SK-N-SH (cell line): ENCODE measurements at places on chromosomes 7 and 10.

DNA sequence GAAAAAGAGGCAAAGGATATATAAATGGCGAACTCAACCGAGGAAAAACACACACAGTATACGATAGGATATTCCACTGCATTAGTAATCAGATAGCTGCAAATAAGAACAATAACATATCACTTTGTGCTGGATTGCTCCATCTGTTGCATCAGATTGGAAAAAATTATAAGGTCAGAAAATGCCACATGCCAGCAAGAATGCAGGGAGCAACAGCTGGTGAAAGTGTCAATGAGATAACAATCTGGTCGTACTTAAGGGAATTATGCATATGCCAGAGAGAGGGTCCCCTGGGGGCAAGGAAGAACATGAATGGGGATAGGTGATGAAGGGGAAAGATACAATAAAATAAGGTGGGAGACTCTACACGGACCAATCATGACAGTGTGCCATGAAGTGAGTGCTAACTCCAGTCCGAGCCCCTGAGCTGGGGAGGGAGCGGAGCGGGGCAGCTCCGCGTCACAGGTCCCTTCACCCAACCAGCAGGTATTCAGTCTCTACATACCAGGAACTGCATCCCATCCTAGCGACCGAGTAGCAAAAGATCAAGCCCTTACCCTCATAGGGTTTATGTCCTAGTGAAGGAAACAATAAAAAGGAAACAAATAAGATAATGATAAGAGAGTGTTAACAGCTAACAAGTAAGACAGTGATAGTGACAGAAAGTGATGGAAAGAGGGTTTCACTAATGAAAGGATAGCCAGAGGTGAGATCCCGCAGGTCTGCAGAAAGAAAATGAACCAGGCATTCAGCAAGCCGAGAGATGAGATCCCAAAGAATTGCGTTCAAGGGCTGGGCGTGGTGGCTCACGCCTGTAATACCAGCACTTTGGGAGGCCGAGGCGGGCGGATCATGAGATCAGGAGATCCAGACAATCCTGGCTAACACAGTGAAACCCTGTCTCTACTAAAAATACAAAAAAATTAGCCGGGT is 9.4 kb downstream of the MPP7 start:
- no peak for DNase-seq

DNA sequence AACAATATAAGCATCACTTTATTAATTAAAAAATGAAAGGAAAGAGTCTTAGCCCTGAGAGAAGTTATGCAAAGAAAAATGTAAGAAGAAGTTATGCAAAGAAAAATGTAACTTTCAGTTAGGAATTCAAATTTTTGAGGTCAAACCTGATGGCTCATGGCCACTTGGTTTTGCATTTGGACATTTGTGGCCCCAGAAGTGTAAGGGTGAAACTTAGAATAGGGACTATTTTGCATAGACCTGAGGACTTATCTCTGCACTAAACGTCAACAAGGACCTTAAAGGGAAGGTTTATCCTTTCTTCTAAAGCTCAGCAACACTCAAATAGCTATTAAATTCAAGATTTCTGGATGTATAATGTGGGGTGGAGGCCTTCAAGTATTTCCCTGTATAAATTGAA is 724.5 kb upstream of the POT1 start:
- no peak for DNase-seq

DNA sequence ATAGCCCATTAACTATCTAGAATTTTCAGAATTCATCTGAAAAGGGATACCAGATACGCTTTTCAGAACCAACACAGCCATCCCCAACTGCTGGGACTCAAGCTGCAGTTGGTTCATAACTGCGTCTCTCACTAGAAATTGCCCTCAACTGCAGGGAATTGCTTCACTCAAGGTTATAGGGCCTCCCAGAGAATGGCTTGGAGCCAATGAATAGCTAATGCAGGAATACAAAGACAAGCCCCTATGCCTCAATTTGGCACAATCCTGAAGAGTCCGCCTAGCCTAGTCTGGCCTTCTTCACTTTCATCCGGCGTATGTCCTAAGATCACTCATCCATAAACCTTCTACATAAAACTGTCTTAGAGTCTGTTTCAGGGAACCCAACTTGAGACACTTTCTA is 164.0 kb downstream of the SKAP2 start:
- DNase-seq = no peak

- peak; percentile 27 for DNase-seq
These were observed at the start of gene TMEM72 for GRCh38 chr10:44911081-44911540. Gene TMEM72, plus strand, starts transcription at chr10:44911337. Its CDS starts 176 bp downstream, at chr10:44911513.

DNA sequence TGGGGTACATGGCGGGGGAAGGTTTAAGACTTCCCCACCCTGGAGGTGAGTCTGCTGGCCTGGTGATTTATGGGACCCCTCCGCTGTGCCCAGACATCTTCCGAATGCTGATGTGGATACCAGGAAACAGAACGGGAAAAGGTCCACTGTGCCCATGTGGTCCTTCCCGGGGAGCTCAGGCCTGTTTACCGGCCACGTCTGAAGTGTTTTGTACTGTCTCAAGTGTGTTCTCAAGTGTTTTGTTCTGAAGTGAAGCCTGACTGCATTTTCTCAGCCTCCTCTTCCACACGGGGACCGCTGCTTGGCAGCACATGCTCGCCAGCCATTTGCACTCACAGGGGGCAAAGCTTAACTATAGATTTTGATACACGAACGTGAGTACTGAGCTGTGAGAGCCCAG is 127.2 kb downstream of the TEX36 start:
- DNase-seq = no peak

GRCh38 chr7:151800391-151800790 is 76.5 kb downstream of the PRKAG2 start:
- no peak for DNase-seq

DNA sequence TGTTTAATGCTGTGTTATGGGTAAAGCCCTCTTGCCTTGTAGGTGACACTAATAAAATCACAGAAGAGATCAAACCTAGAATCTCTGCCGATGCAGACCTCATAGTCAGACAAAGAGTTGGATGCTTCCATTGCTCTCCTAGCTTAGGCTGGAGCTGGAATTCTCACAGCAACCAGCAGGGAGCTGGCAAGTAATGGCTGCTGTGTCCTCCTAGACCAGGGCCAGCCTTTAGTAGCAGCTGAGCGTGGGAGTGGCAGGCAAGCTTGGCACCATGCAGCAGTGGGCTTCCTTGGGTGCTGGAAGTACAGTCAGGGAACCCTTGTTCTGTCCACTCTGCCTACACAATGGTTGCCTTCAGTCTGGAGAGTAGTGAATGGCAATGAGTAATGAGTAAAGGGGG is 598.3 kb upstream of the GALNT17 start:
- DNase-seq = no peak

- DNase-seq = no peak
These were observed 95.4 kb downstream of the GSAP start for GRCh38 chr7:77320714-77321113.

- DNase-seq = no peak
These were observed 570.4 kb downstream of the TCERG1L start for GRCh38 chr10:130740915-130741750.

GRCh38 chr10:95464280-95464679 is 96.9 kb downstream of the SORBS1 start:
- no peak for DNase-seq

- peak; percentile 57 for DNase-seq
These were observed 6.9 kb downstream of the RET start for GRCh38 chr10:43083764-43084163.

- DNase-seq = peak; percentile 41
These were observed 553 bp downstream of the TSPAN15 start for GRCh38 chr10:69451784-69452251.

DNA sequence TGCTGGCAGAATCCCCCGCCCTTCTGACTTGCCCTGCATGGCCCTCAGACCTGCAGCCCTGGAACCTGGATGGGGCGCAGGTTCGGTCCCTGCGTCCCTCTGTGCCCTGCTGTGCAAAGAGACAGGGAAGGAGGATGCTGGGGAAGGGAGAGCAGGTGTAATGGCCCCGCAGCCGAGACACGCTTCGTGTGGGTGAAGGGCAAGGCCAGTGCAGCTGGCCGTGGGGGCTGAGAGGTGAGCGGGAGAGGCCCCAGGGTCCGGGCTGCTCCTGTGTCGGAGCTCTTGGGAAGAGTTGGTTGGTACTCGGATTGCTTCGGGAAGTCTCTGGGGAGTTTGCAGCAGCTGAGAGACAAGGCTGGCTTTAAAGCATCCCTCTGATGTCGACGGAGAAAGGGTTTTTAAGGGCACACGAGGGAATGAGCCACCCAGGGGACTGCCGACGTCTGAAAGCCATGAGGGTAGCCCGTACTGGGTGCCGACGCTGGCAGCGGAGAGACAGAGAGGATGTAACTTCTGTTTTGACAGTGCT is 6.5 kb downstream of the ELFN1 start:
- DNase-seq = no peak

- DNase-seq = no peak
These were observed 20.3 kb upstream of the DNA2 start for GRCh38 chr10:68492118-68492517.

DNA sequence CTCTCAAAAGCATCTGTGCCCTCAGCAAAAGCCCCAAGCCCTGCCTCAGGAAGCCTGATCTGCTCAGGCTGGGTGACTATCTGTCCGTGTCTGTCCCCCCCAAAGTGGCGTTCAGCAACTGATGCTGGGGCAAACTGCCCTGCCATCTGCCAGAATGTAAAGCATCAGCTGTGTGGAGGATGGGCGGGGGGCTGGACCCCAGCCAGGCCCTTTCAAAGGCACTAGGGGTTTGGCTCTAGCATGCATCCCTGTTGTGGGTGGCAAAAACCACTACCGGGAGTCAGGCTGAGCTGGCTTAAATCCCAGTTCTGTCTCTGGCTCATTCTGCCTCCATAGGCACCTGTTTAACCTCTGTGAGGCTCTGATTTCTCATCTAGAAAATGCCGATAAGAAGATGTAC is 35.5 kb downstream of the GPRIN2 start:
- peak; percentile 53 for DNase-seq

GRCh38 chr7:136635751-136636150 is 232.7 kb upstream of the CHRM2 start:
- DNase-seq = peak; percentile 16

DNA sequence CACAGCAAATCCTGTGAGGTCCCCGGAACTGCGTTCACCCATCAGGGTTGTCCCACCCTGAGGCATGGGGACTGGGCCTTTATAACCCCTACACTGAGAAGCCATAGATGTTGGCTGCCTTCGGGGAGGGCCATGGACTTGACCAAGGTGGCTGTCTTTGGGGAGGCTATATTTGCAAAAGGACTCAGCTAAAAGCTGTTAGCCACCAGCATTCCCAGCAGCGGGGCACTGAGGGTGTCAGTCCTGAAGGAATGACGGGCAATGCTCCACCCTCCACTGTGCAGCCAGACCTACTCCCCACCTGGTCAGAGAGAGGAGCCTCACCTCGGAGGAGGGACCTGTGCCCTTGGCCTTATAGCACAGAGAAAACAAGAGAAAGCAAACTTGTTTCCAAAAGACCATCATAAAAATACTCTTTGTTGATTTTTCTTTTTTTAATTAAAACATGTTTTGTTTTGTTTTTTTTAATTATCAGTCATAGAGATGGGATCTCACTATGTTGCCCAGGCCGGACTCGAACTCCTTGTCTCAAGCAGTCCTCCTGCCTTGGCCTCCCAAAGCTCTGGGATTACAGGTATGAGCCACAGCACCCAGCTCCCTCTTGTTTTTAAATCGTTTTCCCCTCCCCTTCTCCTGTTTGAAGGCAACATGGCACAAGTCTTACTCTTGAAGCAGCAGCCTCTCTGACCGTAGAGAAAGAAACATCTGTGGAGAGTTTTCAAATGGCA is 26.7 kb upstream of the CUX1 start:
- DNase-seq = no peak

- no peak for DNase-seq
These were observed 20.2 kb upstream of the SUV39H2 start for GRCh38 chr10:14858338-14858960.

GRCh38 chr10:100004805-100005510 is 4.8 kb downstream of the DNMBP start:
- no peak for DNase-seq

GRCh38 chr7:143399151-143399550 is 9.5 kb downstream of the EPHA1 start:
- DNase-seq = no peak

GRCh38 chr7:137474540-137475026 is 131.1 kb upstream of the PTN start:
- DNase-seq = no peak

- DNase-seq = no peak
These were observed 46.8 kb downstream of the ASB13 start for GRCh38 chr10:5619362-5620211.

DNA sequence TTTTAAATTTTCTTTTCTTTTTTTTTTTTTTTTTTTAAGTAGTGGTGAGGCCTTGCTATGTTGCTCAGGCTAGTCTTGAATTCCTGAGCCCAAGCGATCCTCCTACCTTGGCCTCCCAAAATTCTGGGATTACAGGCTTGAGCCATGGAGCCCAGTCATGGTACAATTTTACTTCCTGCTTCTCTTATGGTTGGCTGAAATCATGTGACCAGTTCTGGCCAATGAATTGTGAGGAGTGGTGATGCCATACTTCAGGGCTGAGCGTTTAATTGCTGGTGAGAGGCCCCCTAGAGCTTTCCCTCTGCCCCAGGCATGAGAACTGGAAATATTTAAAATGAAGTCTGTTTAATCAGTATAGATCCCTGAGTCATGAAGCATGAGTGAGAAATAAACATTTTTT is 22.2 kb upstream of the BAIAP2L1 start:
- DNase-seq = peak; percentile 41

- no peak for DNase-seq
These were observed 81.0 kb upstream of the PRSS58 start for GRCh38 chr7:142338633-142339501.
